ENCODE measurements at places on chromosomes 11 and 22.

GRCh38 chr11:117761993-117762392 is 35.0 kb downstream of the DSCAML1 start:
- DNase-seq: no peak

GRCh38 chr11:106032861-106033260 is 10.8 kb upstream of the MSANTD4 start:
- no peak for DNase-seq

DNA sequence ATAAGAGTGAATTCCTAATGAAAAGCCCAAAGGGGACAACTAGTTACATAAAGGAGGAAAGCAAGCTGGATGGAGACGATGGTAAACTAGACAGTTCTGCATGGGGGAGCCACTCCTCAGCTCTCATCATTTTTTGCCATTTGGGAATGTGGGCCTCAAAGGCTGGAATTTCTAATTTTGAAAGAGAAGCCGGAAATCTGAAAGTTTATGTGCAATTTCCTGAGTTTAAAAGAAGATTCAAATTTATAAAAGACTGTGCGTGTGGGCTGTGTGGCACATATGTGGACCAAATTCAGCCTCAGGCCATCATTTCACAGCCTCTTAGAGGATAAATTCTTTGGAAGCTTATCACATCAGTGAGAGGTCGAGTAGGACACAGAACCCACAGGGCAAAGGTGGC is 18.3 kb upstream of the CRY2 start:
- DNase-seq: no peak

- DNase-seq: no peak
Observed at GRCh38 chr11:41795004-41795403, 335.6 kb upstream of the LRRC4C start.

- no peak for DNase-seq
Observed at GRCh38 chr11:34655335-34656008, 34.6 kb downstream of the EHF start.

GRCh38 chr11:76400967-76401366 is 19.8 kb downstream of the GVQW3 start:
- no peak for DNase-seq

- DNase-seq: no peak
Observed at GRCh38 chr11:5384335-5384734, 723 bp downstream of the OR51M1 start.

- no peak for DNase-seq
Observed at GRCh38 chr11:126197277-126197939, 14.0 kb downstream of the RPUSD4 start.

GRCh38 chr11:113505046-113505445 is 29.8 kb upstream of the DRD2 start:
- no peak for DNase-seq

- DNase-seq: no peak
Observed at GRCh38 chr11:102590276-102591049, 34.7 kb downstream of the MMP20 start.

DNA sequence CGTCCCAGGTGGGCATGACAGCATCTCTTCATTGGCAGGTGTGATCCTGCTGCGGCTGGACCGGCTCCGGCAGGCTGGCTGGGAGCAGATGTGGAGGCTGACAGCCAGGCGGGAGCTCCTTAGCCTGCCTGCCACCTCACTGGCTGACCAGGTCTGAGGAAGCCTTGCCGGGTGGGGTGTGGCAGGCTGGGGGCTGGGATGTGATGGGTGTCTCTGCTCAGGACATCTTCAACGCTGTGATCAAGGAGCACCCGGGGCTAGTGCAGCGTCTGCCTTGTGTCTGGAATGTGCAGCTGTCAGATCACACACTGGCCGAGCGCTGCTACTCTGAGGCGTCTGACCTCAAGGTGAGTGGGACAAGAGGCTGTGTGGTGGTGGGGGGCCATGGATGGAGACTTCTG is 3.5 kb downstream of the LARGE2 start:
- no peak for DNase-seq

DNA sequence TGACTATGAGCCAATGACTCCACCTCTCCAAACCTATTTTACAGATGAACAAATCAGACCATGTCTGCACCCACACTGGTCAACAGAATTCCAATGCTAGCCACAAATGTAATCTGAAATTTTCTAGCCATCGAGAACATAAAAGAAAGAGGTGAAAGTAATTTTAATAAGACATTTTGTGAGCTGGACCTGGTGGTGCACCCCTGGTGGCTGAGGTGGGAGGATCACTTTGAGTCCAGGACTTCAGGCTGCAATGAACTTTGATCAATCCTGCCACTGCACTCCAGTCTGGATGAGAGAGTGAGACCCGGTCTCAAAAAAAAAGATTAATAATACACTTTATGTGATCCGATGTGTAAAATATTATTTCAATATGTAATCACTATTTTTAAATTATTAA is 9.4 kb upstream of the RNF185 start:
- no peak for DNase-seq

DNA sequence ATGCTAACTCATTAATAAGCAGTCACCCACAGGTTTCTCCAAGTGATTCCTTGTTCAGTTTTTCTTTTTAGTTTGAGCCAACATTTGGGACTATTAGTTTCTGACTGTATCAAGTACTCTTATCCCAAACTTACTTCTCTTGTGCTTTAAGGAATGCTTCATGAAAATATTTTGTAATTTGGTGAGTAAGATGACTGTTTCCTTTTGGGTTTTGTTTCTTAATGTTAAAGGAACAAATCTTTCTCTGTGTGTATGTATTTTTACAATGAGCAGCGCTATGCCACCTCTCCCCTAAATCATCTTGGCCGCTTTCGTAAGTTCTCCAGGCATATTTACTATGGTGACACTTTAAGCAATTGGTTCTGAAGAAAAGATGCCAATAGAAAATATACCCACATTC is 72.4 kb downstream of the LDLRAD3 start:
- no peak for DNase-seq

- no peak for DNase-seq
Observed at GRCh38 chr11:81647374-81647773, 1086.3 kb downstream of the FAM181B start.

DNA sequence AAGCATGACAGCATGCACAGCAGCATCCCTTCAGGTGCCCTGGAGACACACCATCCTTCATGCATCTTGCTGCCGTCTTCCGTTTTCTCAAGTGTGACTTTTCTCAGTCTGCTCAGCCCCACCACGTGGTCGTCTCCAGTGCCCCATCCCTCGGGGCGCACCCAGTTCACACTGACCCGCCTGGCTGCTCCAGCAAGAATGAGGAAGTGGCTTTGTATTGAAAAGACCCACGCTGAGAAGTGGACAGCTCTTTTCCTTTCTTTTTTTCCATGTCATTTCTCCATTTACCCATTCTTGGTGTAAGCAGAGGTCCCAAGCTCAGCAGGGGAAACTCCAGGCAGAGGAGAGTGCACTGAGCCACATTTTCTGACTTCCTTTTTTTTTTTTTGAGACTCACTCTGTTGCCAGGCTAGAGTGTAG is 14.5 kb downstream of the SERPINH1 start:
- no peak for DNase-seq

DNA sequence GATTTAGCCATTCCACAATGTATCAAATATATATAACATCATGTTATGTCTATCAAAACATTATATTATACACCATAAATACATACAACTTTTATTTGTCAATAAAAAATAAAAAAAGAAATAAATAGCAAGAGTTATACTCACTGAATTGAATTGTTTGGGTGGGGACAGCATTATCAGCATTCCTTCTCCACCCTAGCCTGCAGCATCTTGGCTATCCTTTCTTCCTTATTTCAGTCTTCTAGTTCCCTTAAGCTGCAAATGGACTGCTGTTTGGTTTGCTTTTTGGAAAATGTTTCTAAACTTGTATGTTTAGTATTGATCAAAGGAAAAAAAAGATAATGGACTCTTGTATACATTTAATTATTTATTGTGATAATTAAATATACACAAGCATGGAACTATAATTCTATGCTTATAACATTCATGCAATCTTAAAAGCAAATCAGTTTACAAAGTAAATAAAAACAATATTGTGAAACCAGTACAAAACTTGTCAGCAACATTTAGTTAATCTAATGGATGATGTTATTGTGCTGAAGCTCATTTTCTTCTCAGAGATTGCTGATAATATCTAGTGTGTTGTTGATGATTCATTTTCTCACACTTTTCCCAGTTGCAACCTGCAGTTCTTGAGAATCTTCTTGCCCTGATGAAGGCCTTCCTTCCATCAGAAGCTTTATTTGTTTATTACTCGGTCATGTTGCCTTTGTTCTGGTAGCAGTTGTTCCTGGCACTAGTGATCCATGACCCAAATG is 5.0 kb downstream of the ARHGAP42 start:
- DNase-seq: no peak

DNA sequence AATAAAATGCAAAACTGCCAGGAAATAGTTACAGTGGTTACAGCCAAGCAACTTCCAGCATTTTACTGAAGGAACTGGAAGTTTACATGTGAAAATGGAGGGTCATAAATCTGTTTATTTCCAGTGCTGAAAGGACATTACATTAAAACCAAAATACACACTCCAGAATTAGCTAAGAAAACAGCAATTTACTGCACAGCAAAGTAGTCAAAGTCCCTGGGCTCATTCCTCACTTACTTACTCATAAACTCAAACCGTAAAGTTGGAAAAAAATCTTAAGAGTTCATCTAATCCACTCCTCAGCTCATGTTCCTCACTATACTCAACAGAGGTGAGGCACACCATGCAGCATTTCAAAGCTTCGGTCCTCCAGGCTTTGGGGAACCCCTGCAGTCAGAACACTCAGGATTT is 17.4 kb downstream of the CTSC start:
- DNase-seq: no peak

- no peak for DNase-seq
Observed at GRCh38 chr11:73493956-73494598, 103.8 kb downstream of the FAM168A start.

DNA sequence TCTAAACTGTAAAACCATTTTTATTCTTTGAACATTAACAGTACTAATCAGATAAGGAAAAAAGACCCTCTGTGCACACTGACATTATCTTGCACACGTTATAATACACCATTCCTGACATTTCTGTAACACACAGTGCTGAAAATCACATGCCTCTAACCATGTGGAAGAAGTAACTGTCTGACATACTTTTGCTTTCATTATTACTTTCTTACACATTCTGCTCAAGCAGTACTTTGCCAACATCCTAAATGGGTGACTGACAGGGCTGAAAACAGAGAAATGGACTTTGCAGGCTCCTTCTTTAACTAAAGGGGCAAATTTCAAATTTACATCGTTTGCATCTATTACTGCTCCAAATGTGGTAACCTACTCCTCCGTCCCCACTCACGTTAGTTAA is 22.8 kb upstream of the TP53AIP1 start:
- no peak for DNase-seq

- no peak for DNase-seq
Observed at GRCh38 chr11:12286606-12287005, 90.8 kb upstream of the PARVA start.

- DNase-seq: no peak
Observed at GRCh38 chr11:107928767-107929507, 689 bp downstream of the RAB39A start.

GRCh38 chr11:34957606-34958005 is 41.2 kb downstream of the PDHX start:
- no peak for DNase-seq

DNA sequence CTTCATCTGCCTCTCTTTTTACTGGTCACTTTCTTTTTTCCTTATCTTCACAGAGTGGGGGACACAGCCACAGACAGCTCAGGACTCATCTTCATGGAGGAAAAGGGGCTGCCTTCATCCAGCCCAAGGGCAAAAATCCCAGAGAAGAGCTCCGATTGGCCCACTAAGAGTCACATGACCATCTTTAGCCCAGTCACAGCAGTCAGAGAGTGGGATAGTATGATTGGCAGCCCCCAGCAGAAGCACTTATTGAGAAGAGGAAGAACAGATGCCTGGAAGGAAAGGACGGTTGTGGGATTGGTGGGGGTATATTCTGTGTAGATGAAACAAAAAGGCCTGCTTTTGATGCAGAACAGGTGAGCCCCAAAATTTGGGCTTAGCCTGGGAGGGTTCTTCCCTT is 77.8 kb downstream of the MN1 start:
- DNase-seq: no peak

GRCh38 chr22:28252539-28252938 is 333.5 kb upstream of the PITPNB start:
- no peak for DNase-seq

- DNase-seq: no peak
Observed at GRCh38 chr11:8224161-8224591, 39.5 kb downstream of the LMO1 start.

Measured in stimulated activated CD4-positive, alpha-beta T cell treated with anti-CD3 and anti-CD28 coated beads, Interleukin-4, amount 100 ng/mL, for 1 hour (primary cell).